ENCODE measurements at places on chromosomes 6 and 20.

DNA sequence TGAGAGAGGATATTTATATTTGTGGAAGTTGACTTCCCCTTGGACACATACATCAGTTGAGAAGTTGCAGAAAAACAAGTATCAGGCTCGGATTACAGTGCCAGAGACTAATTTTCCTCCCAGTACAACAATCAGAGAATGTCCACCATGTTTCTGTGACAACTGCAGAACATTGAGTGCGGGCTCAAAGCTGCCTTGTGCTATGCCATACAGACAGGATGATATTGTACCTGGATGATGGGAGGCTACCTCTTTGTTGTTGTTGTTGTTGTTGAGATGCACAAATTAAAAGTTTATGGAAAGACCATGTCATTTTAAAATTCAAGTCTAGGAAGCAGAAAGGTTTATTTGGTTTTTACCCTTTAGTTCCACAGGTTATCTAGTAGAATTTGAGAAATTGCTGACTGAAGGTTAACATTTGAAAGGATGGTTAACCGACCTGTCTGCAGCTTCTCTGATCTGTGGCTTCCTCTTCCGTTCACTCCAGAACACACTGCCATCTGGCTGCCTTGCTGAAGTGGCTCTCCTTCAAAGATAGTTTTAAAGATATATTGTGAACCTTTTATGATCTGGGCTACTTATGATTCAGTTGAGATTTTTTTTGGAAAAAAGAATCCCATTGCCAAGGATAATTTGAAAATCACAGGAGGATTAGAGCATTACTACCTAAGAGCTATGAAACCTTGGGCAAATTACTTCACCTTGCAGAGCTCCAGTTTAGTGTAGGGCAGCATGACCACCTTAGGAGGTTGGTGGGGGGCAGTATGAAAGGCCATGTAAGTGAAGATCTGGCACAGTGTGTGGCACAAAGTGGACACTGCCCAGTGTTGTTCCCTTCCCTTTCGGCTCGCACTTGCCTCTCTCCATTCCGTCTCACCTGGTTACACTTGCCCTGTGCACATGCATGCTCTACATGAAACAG lies 15.9 kb downstream of the TMEM200A start:
- no peak for DNase-seq

DNA sequence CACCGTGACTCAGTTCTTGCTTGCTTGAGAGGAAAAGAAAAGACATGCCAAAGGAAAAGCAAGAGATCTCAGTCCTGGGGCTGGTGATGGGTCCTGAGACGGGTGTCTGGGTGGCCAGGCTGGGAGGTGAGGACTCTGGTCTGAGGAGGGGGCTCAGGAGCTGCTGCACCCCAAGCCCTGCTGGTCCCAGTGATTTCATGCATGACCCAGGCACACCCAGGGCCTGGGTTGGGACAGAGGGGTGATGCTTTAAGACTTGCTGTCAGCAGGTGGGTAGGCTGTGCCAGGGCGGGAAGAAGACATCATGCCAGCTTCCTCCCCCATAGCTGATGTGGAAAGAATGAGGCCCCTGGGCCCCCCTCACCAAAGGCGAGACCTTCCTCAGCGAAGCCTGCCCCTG lies 65.1 kb upstream of the PMEPA1 start:
- DNase-seq, result no peak

GRCh38 chr6:129069006-129069405 lies 186.1 kb downstream of the LAMA2 start:
- no peak for DNase-seq

GRCh38 chr20:31821427-31821826 lies 2.3 kb downstream of the MYLK2 start:
- DNase-seq, result no peak

- DNase-seq, result no peak
Measured at GRCh38 chr6:98925831-98926230, 21.9 kb downstream of the FBXL4 start.

DNA sequence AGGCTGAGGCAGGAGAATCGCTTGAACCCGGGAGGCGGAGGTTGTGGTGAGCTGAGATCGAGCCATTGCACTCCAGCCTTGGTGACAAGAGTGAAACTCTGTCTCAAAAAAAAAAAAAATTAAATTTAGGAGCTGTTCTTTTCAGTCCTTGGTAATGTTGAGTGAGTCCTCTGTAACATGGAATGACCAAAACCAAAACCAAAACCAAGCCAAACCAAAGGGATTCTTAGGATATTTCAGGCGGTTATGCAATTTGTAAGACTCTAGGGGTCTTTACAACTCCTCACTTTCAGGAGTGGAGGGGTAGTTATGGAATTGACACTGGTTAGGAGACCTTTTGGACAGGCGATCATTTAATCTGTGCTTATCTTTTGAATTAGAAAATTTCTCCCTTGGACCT lies 15.8 kb downstream of the TIAM2 start:
- DNase-seq, result no peak

DNA sequence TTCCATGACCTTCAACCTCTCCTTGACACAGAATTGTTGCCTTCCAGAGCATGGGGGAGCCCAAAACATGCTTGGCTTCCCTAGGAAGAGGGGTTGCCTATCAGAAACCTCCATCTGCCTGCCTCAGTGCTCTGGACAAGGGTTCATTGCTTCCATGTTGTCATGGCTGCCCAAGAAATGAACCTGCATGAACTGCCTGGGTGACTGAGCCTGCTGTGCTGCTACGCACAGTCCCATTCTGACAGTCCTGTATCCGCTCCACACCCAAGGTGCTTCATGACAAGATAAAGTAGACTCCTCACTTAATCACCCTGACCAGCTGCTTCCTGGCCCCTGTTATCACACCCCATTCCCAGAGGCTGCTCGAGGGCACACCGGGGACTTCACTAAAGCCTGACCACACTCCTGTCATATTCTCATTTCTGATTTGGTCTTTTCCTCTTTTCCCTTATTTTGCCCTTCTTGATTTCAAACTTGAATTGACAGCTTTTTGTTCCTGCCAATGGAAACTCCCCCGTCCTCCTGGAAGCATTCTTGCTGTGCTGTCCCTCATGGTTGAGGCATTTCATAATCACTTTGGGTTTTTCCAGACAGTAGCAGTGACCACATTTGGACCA lies 31.9 kb downstream of the GMPR start:
- no peak for DNase-seq

GRCh38 chr6:161658211-161658610 lies 384.4 kb upstream of the AGPAT4 start:
- no peak for DNase-seq

DNA sequence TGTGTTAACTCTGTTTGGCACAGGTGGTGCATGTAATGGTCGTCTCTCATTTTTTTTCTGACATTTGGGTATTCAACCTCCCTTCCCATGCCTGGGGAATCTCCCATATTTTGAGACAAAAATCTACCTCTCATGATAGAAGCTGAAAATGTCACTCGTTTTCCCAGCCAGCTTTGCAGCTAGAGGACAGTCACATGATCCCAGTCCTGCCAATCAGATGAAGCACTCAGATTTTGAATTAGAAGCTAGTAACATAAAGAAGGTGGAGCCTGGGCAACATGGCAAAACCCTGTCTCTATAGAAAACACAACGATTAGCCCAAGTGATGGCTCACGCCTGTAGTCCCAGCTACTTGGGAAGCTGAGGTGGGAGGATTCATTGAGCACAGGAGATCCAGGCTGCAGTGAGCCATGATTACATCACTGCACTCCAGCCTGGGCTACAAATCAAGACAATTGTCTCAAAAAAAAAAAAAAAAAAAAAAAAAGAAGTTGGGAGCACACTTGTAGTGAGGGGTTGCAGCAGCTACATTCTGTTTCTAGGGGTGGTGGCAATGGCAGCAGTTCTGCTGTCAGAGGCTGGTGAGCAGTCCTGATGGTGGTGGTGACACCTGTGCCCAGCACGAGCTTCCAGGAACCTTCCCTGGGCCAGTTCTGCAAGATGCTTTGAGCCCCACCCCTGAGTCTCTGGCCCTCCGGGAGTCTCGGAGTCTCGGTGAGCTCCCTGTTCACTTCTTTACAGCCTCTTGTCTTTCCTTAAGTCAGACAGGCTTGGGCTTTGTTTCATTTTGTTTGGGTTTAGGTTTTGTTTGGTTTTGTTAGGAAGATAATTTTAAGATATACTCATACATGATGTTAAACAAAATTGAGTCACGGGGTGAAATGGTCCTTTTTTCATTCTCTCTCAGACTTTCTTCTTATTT lies 94.1 kb upstream of the KCNG1 start:
- DNase-seq, result no peak

GRCh38 chr6:169800668-169801395 lies 49.4 kb downstream of the ERMARD start:
- DNase-seq, result no peak

- no peak for DNase-seq
Measured at GRCh38 chr20:41047975-41048305, 19.3 kb downstream of the TOP1 start.

DNA sequence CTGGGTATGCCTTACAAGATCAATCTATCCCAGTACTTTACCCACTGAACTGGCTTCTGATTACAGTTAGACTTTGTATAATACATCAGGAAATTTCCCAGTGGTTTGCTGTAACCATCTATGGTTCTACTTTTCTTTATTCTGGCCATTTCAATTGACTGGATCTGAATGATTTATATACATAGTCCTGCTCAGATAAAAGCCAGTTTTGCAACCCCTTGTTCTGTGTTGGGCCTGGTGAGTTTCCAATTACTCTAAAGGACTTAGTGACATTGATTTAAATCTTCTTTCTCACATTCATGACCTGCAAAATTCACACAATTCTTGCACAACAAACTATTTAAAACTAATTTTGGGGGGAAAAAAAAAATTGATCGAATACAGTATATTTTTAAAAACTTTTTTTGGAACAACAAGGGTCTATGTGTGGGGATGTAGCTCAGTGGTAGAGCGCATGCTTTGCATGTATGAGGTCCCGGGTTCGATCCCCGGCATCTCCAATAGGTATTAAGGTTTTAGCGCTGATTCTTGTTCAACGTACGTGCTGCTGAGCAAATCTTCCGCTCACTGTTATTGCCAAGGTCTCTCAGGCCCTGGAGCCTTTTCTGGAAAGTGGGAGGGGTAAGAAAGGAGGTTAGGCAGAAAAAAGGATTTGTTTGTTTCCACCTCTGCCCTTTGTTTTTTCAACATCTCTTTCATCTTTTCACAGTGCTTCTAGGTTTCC lies 117.5 kb downstream of the GPX5 start:
- no peak for DNase-seq

DNA sequence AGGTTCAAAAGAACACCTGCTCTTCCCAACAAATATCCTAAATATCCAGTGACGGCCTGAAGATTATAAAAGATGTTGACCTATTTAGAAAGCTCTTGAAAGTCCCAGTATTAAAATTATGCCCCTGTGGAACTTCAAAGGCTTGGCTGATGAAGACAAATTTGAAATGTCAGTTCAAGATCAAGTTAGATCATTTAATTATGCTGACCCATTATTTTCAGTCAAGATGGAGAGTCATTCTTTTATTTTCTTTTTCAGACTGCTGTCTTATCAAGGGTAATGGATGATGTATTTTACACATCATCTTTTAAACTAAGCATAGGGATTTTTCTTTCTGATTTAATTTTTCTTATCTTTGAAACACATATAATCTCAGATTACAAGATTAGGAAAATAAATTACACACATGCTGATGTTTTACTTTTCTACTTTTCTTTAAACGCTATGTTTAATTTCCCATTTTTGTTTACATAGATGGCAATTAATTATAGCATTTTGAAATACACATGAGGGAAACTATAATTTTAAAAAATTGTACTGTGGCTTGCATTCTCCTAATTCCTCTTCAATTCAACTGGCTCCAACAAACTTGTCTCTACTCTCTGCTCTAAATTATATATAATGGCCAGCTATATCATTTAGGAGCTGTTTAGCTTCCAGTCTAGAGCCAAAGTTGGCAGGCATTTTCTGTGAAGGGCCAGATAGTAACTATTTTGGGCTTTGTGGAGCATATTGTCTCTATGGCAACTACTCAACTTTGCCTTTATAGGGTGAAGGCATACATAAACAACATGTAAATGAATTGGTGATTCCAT lies 123.7 kb downstream of the RCAN2 start:
- DNase-seq, result no peak

DNA sequence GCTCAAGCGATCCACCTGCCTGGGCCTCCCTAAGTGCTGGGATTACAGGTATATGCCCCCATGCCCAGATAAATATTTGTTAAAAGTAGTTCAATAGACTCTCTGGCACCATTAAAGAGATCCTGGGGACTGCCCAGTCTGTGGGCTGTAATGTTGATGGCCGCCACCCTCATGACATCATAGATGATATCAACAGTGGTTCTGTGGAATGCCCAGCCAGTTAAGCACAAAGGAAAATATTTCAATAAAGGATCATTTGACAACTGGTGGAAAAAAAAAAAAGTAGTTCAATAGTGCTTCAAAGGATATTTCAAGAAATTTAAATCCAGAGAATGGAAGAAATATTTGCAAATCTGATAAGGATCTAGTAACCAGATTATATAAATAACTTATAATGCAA lies 1.5 kb upstream of the CRIP3 start:
- no peak for DNase-seq

DNA sequence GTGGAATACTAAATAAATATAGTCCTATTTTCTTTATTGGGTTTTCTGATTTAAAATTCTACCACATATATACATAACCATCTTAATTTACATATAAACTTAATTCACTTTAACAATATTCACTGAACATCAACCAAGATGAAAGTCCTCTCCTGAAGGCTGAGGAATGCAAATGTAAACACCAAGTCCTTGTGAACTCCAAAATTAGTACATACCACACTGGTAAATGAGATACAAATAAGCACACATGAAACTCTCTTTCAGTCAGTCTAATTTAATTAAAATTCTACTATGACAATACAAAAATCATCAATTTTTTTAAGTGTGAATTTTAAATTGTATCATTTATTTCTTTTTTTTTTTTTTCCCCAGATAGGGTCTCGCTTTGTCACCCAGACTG lies 205.1 kb upstream of the RUNX2 start:
- DNase-seq, result no peak

- DNase-seq, result no peak
Measured at GRCh38 chr6:63975699-63976098, 340.1 kb downstream of the PHF3 start.

All from activated CD4-positive, alpha-beta T cell treated with anti-CD3 and anti-CD28 coated beads, Interleukin-2, amount 50 U/mL, for 4 hours (primary cell).